Naive thymus-derived CD4-positive, alpha-beta T cell (primary cell): ENCODE measurements at places on chromosomes 11 and 22.
A peak's percentile ranks its signal among the peaks of the same experiment; 100 is the strongest.

- DNase-seq, result no peak
Measured at GRCh38 chr22:46636221-46637002, 16.2 kb downstream of the GRAMD4 start.

- DNase-seq, result no peak
Measured at GRCh38 chr22:17633217-17633997, 4.9 kb upstream of the ATP6V1E1 start.

- peak; percentile 23 for DNase-seq
Measured at GRCh38 chr22:36221799-36222751, 17.3 kb downstream of the APOL2 start.

DNA sequence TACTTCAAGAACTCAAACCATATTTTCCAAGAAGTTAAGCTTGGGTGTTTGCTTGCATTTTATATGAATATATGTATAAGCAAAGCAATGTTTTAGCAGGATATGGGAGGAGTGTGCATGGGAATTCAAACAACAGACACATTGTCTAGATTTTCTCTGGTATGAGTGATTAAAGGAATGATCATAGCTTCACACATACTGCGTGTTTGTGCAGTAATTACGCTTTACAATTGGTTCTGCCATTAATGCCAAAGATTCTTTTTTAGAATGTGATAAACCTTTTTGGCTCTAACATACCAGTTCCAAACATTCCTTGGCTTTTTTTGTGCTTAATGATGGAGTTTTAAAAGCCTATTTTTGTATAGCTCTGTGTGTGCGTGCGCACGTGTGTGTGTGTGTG is 54.0 kb downstream of the CCDC34 start:
- no peak for DNase-seq

GRCh38 chr11:74493791-74494630 is 487 bp upstream of the LIPT2 start:
- no peak for DNase-seq
